ENCODE measurements at places on chromosomes 11 and 22. TPM values are rescaled to one million over a fixed set of nuclear protein-coding genes. Genes with fewer than 3 reads are reported as not detected.

Gene NAV2
- total RNA-seq: 10.0 TPM

Gene TYR
- total RNA-seq: not detected

GRCh38 chr11:19393941-19394340 lies 153.2 kb upstream of the E2F8 start:
- DNase-seq: no peak

Gene MGAT3
- total RNA-seq: not detected

GRCh38 chr11:70360211-70360610 lies 38.1 kb upstream of the CTTN start:
- DNase-seq: no peak

DNA sequence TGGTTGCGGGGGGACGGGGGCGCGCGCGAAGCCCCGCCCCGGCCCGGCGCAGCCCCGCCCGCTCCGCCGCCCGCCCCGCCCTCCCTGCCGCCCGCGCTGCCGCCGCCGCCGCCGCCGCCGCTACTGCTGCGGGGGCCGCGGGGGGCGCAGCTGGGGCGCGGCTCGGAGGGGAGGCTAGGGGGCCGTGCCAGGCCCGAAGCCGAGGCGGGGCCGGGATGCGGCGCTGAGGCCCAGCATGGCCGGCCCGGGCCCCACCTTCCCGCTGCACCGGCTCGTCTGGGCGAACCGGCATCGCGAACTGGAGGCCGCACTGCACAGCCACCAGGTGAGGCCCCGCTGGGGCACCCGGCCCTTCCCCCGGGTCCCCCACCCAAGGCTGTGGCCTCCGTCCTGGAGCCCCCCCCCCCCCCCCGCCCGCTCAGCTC lies at the start of gene ANKRD13D:
ANKRD13D (plus strand) TSS at position 78 of the 425 bp plus-strand sequence; CDS start at position 236, 158 bp downstream.
- DNase-seq: no peak
